ENCODE measurements at places on chromosomes 5 and 9.
A peak's percentile ranks its signal among the peaks of the same experiment; 100 is the strongest.

- peak; percentile 4 for DNase-seq
These were observed 20.4 kb downstream of the CCDC192 start for GRCh38 chr5:127723571-127723970.

DNA sequence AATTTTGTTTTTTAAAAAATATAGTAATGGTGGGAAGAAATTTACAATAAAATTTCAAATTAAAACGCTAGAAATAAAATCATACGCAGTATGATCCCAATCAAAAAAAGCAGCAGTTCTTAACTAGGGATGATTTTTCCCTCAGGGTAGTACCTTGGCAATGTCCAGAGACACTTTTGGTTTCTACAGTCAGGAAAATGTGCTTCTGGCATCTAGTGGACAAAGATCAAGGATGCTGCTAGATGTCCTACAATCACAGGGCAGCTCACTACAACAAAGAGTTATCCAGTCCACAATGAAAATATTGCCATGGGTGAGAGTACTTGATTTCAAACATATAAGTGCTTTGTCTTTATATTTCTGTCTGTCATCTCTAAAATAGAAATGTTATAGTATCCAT is 400.2 kb upstream of the SGCD start:
- DNase-seq, result no peak

GRCh38 chr9:93582115-93582514 is 5.7 kb downstream of the PHF2 start:
- no peak for DNase-seq

DNA sequence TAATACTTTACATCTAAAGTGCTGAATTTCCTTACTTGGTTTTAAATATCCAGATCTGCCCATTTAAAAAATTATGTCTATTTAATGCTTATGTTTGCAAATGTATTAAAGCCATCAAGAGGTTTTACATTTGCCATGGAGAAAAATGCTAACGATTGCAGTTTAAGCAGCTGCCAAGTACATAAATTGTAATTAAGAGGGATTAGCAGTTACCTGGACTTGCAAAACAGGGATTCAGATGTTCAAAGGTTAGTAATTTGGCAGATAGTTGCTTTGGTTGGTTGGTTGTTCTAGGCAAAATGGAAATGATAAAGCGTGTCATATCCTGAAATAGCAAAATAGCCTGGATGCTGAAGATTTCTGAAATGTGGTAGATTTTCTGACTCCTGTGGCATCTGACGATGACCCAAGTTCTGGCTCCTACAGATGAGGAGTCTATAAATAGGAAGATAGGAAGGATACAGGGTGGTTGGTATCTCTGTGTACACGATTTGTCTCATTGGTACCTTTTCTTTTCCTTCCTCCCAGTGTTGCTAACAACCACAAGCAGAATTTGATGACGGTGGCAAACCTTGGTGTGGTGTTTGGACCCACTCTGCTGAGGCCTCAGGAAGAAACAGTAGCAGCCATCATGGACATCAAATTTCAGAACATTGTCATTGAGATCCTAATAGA is 282.9 kb downstream of the NR3C1 start:
- no peak for DNase-seq

DNA sequence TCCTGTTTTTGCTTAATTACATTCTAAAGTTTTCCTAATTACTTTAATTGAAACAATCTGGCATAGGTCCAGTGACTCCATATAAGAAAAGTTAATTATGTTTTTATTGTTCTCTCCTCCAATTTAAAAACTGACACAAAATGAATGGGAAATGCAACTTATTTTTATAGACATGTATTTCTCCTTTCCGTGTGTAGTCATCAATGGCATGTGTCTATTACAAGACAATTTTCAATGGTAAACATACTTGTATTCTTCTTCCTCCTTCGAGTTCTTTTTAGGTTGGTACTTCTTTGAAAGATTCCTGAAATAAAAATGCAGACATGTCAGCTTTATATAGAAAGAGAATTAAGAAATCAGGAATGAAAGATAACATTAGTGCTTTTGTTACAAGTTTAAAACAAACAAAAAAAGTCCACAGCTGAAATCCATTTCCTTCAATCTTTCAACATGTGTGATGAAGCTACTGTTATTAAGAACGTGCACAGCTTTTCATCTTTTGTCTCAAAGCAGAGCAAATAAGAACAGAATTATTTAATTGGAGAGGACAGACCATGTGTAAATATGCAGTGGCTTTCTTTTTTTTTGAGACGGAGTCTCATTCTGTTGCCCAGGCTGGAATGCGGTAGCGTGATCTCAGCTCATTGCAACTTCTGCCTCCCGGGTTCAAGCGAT is 63.8 kb downstream of the FNBP1 start:
- no peak for DNase-seq

GRCh38 chr5:44997506-44997905 is 188.8 kb downstream of the MRPS30 start:
- no peak for DNase-seq

GRCh38 chr5:68643064-68643463 is 427.5 kb downstream of the PIK3R1 start:
- no peak for DNase-seq

DNA sequence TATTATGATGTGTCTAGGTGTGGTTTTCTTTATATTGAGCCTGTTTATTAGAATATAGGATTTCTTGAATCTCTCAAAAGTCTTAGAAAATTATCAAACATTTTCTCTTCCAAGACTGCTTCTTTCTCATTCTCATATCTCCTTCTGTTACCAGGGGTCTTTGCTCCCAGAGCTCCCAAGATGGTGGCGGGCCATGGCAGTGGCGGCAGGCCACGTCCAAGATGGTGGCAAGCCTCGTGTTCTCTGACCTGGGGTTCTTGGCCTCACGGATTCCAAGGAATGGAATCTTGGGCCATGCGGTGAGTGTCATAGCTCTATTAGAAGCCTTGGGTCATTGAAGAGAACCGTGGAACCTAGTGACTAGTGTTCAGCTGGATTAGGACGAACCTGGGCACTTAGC is 248.9 kb downstream of the SMARCA2 start:
- no peak for DNase-seq

GRCh38 chr9:69949396-69949795 is 94.3 kb upstream of the MAMDC2 start:
- no peak for DNase-seq

GRCh38 chr5:132272311-132273210 is 15.1 kb downstream of the PDLIM4 start:
- DNase-seq, result no peak

DNA sequence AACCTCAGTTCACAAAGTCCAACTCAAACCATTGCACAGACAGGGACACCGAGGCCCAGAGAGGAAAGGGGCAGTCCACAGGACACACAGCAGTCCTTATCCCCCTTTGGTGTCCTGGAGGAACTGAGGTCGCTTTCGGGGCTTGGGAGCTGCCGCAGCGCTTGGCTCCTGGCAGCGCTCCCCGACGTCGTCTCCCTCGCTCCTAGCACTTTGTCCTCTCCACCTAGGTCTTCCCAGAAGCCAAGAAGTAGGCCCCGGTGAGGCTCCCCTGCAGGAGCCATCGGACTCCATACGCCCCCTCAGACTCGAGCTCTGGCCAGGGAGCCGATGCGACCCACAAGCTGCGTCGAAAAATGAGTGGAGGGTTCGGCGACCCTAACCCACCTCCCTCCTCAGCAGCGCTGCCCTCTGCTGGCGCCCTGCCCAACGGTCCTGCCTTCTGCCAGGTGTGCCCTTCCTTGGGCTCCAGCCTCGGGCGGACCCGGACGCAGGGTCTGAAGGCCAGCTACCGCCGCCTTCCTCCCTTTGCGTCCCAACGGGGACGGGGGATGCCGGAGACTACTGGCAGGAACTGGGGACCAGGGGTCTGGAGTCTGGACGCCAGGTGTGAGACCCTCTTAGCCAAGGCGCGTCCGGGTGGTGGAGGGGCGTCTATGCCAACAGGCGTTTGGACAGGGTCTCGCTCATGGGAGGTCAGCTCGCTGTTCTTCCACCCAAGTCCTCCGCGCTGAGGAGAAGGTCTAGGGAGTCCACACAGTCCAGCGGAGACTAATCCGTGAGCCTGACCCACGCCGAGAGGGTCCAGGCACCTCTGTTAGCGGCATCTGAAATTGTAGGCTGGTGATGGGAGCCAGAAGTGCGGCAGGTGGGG is 2.1 kb upstream of the PRDM12 start:
- no peak for DNase-seq
